ENCODE measurements at places on chromosomes 6 and 20.
A peak's percentile ranks its signal among the peaks of the same experiment; 100 is the strongest.

DNA sequence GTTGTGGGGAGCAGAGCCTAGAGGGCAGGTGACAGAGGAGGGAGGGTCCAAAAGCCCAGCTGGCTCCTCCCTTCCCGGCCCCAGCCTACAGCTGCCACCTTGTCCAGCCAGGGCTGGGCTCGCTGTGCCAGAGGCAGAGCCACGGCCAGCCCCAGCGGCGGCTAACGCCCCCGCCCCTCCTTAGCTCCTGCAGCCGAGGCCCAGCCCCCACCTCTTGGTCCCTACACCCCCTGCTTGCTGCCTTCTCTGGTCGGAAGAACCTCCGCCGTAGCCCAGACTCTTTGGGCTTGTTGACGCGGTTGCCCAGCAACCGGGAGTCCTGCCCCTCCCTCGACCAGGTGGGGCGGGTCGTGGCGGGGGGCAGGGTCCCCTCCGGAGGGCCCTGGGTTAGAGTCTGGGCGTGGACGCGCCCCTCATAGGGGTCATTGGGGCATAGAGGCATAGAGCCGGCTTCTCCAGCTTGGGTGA lies 521 bp upstream of the LKAAEAR1 start:
- peak overlapping the region; percentile 74 for H3K4me3 ChIP-seq
- H3K4me1 ChIP-seq: peaks cover 6% of the 10 kb centered on the region
- H3K27me3 ChIP-seq: peaks cover 68% of the 10 kb centered on the region
- DNase-seq: no peak
- no peak overlapping the region for H3K27ac ChIP-seq
- no peaks in the 10 kb centered on the region for H3K36me3 ChIP-seq

DNA sequence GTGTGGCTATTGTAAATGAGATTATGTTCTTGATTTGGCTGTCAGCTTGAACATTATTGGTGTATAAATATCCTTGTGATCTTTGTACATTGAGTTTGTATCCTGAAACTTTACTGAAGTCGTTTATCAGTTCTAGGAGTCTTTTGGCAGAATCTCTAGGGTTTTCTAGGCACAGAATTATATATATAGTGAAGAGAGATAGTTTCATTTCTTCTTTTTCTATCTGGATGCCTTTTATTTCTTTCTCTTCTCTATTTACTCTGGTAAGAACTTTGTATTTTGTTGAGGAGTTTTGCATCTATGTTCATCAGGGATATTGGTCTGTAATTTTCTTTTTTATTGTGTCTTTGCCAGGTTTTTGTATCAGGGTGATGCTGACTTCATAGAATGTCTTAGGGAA lies 589.2 kb upstream of the MAN1A1 start:
- no peak overlapping the region for H3K4me3 ChIP-seq
- no peak for DNase-seq
- H3K27me3 ChIP-seq: no peaks in the 10 kb centered on the region

DNA sequence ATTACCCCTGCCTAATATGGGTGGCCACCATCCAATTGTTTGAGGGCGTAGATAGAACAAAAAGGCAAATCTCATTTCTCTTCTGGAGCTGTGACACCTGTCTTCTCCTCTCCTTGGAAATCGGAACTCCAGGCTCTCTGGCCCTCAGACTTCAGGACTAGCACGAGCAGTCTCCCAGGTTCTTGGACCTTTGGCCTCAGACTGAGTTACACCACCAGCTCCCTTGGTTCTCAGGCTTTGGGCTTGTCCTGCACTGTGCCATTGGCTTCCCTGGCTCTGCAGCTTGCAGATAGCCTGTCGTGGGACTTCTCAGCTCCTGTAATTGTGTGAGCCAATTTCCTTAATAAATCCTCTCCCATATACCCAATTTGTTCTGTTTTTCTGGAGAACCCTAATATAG lies 34.3 kb downstream of the ATRN start:
- peaks cover 21% of the 10 kb centered on the region for H3K36me3 ChIP-seq
- peaks cover 7% of the 10 kb centered on the region for H3K4me1 ChIP-seq
- no peak overlapping the region for H3K4me3 ChIP-seq
- H3K27me3 ChIP-seq: no peaks in the 10 kb centered on the region
- no peak overlapping the region for H3K27ac ChIP-seq
- no peak for DNase-seq

GRCh38 chr20:6100246-6100645 lies 22.6 kb downstream of the FERMT1 start:
- DNase-seq: no peak
- H3K36me3 ChIP-seq: peaks cover 3% of the 10 kb centered on the region
- H3K27me3 ChIP-seq: no peaks in the 10 kb centered on the region
- H3K4me1 ChIP-seq: no peaks in the 10 kb centered on the region
- no peak overlapping the region for H3K4me3 ChIP-seq
- H3K27ac ChIP-seq: no peak overlapping the region

DNA sequence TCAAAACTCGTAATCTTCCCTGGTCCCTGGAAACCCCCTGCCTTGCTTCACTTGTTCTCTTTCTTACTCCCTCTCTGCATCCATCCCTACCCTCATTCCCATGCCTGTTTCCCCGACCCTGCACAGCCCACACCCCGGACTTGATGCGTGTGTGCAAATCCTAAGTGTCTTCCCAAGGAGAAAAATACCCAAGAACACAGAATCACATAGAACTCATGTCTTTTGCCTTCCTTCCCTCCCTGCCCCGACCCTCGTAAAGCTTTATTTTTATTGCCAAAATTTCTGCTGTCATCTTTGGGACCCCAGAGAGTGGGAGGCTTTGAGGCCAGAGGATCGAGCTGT lies 169.6 kb upstream of the PMEPA1 start:
- no peak overlapping the region for H3K27ac ChIP-seq
- peaks cover 82% of the 10 kb centered on the region for H3K27me3 ChIP-seq
- no peak for DNase-seq
- H3K4me3 ChIP-seq: no peak overlapping the region
- no peaks in the 10 kb centered on the region for H3K36me3 ChIP-seq

GRCh38 chr20:4373454-4373853 lies 348.3 kb upstream of the PRND start:
- no peaks in the 10 kb centered on the region for H3K27me3 ChIP-seq

GRCh38 chr6:43491750-43492661 lies 14.6 kb downstream of the TJAP1 start:
- DNase-seq: no peak
- peaks cover 2% of the 10 kb centered on the region for H3K36me3 ChIP-seq
- peaks cover 3% of the 10 kb centered on the region for H3K4me1 ChIP-seq
- H3K27me3 ChIP-seq: no peaks in the 10 kb centered on the region
- no peak overlapping the region for H3K4me3 ChIP-seq
- no peak overlapping the region for H3K27ac ChIP-seq

DNA sequence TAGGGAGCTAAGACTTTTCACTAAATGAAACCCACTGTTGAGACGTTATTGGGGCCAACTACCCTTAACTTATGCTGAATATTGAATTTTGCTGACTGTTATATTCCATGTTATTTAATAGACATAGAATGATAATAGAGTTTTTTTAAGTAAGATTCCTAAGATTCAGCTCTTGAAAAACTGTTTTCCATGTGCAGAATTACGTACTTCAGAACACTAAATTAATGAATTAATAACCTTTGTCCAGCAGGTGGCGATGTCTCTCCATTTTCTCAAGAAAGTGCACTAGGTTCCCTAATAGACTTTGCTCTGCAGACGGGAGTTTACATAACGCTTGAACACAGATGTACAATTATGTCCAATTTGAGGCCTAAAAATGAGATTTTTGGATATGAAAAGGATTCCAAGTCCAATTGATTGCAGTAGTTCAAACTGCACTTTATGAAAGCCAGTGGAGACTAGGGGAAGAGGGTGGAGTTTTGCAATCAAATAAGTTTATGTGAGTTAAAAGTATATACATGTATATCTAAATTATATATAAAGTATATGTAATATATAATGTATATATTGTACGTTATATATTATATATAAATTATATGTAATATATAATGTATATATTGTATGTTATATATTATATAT lies 282.1 kb downstream of the UST start:
- DNase-seq: peak; percentile 24
- H3K36me3 ChIP-seq: no peaks in the 10 kb centered on the region
- peaks cover 2% of the 10 kb centered on the region for H3K4me1 ChIP-seq
- H3K4me3 ChIP-seq: no peak overlapping the region
- no peak overlapping the region for H3K27ac ChIP-seq
